ENCODE measurements at places on chromosomes 6 and 20.

- no peak for DNase-seq
Observed at GRCh38 chr6:90425161-90425641, 128.6 kb upstream of the BACH2 start.

- DNase-seq = no peak
Observed at GRCh38 chr6:123321020-123321419, 315.7 kb downstream of the TRDN start.

DNA sequence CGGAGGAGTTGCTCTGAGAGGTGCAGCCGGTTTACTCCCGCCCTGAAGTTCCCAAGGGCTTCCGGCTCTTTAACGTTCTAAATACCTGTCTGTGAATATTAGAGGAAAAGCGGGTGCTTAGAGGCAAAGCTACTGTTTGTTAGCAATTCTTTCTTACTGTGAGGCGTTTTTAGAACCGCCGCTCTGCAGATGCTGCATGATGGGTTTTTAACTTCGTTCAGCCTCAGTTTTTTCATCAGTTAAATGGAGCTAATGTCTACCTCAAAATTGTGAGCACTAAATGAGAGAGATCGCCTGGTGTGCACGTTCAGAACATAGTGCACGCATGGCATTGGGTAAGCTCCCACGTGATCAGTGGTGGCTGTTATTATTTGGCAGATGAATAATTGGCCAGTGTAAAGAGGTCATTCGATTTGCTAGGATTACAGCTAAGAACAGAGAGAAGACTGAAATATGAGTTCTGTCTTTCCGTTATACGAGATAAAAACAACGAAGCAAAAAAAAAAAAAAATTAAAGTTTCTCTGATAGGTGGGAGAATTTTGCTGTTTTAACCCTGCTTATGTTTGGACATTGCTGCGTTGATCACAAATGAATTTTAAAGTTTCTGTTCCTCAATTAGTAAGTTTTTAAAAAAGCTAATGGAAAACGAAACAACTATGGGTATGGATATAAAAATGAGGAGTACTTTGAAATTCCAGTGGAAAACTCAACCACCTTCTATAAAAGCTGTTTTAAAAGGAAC lies 660 bp upstream of the TFB1M start:
- DNase-seq = peak; percentile 22

DNA sequence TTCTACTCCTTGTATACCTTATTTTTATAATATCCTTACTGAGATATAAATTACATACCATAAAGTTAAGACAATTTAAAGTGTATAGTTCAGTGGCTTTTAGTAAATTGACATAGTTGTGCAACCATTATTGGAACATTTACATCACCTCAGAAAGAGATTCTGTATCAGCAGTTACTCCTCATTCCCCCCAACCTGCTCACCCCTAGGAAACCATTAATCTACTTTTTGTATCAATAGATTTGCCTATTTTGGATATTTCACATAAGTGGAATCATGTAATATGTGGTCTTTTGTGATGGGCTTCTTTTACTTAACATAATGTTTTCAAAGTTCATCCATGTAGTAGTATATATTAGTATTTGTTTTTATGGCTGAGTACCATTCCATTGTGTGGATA lies 51.3 kb downstream of the CDC5L start:
- DNase-seq = no peak

- DNase-seq = no peak
Observed at GRCh38 chr20:16647875-16648597, 74.8 kb upstream of the KIF16B start.

DNA sequence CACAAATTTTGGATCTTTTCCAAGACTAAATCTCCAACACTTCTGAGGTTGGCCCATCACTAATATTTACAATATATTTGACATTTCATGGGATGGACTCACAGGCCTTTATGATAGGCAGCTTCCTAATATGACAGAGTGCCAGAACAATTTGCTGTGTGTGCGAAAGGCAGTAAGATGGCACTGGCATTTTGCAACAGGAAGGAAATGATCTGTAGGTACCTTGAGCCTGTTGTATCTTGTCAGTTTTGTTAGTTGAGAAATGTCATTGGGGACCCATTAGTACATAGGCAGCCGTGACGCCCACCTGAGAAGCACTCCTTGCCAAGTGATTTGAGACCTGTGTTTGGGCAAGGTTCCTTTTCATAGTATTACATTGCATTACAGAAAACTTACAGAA lies 153.4 kb upstream of the HEY2 start:
- DNase-seq = no peak

GRCh38 chr6:131950767-131951575 lies at the start of gene CCN2:
TSS of gene CCN2 (minus strand) at chr6:131951372. CDS start at chr6:131951172, 200 bp downstream.
- DNase-seq = no peak

- peak; percentile 28 for DNase-seq
Observed at GRCh38 chr6:28081486-28081751, 1.1 kb downstream of the ZNF165 start.

GRCh38 chr6:152984513-152984872 lies 1.7 kb upstream of the FBXO5 start:
- no peak for DNase-seq

- no peak for DNase-seq
Observed at GRCh38 chr20:33790566-33790965, 20.6 kb upstream of the CHMP4B start.

GRCh38 chr6:156110249-156110648 lies 654.6 kb upstream of the NOX3 start:
- no peak for DNase-seq

GRCh38 chr6:30847421-30847970 lies 36.8 kb upstream of the DDR1 start:
- DNase-seq = no peak

DNA sequence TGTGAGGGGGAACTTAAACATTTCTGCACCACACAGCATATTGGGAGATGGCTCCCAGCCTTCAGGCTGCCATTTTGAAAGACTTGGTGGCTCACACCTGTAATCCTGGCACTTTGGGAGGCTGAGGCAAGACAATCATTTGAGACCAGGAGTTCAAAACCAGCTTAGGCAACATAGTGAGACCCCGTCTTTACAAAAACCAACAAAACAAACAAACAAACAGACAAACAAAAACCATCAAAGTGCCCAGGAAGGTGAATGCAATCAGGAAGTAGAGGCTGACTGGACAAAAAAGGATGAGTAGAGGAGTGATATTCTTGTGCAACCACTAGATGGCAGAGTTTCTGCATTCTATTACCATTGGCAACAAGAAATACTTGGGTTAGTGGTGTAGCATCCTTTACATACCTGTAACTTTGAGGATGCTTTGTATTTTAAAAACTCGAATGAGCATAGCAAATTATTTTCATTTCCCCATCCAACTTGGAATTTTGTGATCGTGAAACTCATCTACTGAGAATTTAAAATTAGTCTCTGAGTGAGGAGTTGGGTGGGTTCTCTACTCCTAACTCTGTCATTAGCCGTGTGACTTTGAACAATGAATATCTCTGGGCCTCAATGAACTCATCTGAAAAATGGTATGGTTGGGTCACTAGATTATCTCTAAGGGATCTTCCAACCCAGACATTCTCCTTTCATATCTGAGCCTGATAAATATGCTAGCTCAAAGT lies 84.4 kb downstream of the CRYBG1 start:
- DNase-seq = no peak

DNA sequence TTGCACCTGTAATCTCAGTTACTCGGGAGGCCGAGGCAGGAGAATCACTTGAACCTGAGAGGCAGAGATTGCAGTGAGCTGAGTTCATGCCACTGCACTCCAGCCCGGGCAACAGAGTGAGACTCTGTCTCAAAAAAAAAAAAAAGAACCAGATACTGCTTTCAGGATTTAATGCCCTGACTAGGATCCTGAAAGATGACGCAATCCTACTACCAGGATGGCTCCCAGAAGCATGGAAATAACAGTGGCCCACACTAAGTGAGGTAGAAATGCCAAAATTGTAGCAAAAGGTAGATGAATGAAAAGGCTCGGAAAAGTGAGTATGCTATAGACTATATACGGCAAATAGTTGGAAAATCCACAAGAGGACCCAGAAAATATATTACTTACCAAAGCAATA lies 23.8 kb upstream of the KHDC1 start:
- DNase-seq = no peak

- DNase-seq = no peak
Observed at GRCh38 chr6:90467546-90467945, 119.3 kb downstream of the MAP3K7 start.

GRCh38 chr6:110329714-110330436 lies 28.3 kb downstream of the METTL24 start:
- no peak for DNase-seq

- no peak for DNase-seq
Observed at GRCh38 chr6:47247227-47247797, 62.4 kb downstream of the TNFRSF21 start.

GRCh38 chr20:37907677-37908401 lies 4.9 kb downstream of the VSTM2L start:
- no peak for DNase-seq

GRCh38 chr6:135227349-135227748 lies 46.2 kb downstream of the MYB start:
- no peak for DNase-seq

GRCh38 chr6:125314009-125314581 lies 12.3 kb upstream of the HDDC2 start:
- DNase-seq = peak; percentile 10

Measured in T-helper 9 cell (primary cell).